ENCODE measurements at places on chromosomes 2 and 18.

- no peak for DNase-seq
These were observed 88.1 kb downstream of the ZBTB7C start for GRCh38 chr18:48321121-48321520.

- DNase-seq = no peak
These were observed 53.3 kb downstream of the MEMO1 start for GRCh38 chr2:31957354-31958139.

DNA sequence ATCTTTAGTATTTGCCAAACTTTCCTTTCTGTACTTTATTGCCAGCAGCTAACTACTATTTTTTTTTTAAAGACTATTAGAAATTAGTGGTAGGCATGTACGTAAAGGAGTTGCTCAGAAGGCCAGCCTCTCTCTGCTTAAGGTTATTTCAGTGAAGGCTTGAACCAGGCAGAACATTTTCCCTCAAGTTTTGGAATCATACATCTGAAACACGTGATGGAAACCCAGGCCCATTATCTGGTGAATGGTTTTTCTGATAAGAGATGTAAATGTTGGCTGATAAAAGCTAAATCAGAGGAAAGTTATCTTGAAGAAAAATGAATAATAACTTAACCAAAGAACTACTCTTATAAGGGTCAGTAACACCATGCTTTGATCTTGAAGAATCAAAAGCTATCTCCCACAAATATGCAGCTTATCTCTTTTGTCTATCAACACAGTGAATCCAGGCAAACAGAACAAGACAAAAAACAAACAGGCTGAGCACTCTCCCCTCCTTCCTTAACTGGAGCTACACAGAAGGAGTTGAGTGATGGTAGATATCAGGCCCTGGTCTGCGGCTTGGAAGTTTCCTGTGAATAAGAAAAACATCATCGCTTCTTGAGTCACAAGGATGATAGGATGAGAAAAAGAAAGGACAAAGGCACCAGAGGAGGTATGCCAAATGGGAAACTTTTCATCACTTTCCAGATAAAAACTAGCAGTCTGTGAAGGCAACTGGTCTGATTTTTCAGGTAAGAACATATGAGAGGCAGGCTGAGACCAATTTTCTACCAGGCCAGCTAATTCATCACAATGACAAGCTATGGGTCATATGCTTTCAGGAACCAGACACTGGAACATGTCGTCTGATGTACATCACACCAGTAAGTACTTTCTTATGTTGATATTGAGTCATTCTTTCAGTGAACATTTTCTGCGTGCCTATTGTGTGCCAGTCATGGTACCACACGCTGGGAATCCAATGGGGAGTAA, 88.4 kb upstream of the STK17B start:
- no peak for DNase-seq

DNA sequence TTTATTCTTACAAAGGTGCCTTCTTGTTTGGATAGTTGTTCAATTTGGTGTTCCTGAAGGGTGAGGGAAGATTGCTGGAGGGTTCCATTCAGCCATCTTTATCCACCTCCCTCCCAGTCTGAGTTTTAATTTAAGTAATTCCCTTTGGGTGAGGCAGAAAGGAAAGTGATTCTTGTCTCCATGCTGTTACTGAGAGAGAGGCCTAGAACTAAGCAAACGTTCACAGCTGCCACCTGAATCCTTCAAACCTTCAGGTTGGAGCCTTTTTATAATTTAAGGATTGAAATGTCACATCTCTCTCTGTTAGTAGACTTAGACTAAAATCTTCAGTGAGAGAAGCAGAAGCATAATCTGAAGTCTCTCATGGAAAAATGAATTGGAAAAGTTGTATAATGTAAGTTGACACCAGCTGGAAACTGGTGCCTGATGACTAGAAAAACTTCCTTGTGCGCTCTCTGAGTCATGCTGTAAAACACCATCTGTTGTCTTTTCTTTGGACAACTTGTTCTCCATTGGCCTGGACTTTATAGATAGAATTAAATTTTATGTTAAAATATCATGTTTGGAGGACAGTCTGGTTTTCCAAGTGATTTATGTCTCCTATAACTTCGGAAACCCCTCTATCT, 14.6 kb downstream of the STRADB start:
- DNase-seq = no peak

DNA sequence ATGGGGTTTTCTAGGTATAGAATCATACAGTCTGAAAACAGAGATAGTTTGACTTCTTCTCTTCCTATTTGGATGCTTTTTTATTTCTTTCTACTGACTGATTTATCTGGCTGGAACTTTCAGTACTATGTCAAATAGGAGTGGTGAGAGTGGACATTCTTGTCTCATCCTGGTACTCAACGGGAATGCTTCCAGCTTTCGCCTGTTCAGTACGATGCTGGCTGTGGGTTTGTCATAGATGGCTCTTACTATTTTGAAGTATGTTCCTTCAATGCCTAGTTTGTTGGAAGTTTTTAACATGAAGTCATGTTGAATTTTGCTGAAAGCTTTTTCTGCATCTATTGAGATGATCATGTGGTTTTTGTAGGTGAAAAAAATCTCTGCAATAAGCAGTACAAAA, 730.4 kb downstream of the PLCL1 start:
- no peak for DNase-seq

- DNase-seq = no peak
These were observed 125.4 kb downstream of the CSRNP3 start for GRCh38 chr2:165594935-165595255.

DNA sequence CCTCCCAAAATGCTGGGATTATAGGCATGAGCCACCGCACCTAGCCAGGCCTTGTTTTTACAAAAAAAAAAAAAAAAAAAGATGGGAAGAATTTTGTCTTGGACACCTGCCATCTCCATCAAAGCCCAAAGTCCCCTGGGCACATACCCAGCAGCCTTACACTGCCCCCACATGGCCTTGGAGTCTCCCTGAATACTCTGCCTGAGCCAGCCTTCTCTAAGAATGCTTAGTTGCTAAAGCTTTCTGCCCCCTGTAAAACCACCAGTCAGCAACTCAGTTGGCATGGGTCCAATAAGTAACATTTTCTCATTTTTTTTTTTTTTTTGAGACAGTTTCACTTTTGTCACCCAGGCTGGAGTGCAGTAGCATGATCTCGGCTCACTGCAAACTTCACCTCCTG, 40.6 kb downstream of the SPC25 start:
- no peak for DNase-seq

GRCh38 chr2:158665536-158666302, 129.4 kb upstream of the DAPL1 start:
- no peak for DNase-seq

- DNase-seq = no peak
These were observed 55.2 kb downstream of the KIF5C start for GRCh38 chr2:148930046-148930775.

GRCh38 chr18:50610349-50610748, 50.5 kb downstream of the MAPK4 start:
- DNase-seq = no peak

All from substantia nigra (tissue), 51 donors.